ENCODE measurements at places on chromosomes 7 and 10.
A peak's percentile ranks its signal among the peaks of the same experiment; 100 is the strongest.

DNA sequence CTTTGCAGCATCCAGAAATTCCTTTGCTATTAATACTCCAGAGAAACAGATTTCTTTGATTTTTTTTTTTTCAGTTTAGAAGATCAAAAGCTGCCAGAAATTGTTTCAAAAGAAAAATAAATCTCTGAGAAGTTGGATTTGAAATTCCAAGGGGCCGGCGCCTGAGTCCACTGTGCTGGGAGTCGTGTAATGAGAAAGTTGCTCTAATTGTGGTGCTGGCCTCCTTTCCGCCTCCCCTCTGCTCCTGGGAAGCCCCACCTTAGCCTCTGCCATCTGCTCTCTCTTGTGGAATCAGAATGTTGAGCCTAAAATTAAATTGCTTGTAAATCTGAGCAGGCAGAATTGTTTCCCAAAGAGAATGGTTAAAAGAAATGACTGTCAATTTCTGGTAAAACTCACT is 93.3 kb downstream of the EMX2 start:
- no peak for DNase-seq

DNA sequence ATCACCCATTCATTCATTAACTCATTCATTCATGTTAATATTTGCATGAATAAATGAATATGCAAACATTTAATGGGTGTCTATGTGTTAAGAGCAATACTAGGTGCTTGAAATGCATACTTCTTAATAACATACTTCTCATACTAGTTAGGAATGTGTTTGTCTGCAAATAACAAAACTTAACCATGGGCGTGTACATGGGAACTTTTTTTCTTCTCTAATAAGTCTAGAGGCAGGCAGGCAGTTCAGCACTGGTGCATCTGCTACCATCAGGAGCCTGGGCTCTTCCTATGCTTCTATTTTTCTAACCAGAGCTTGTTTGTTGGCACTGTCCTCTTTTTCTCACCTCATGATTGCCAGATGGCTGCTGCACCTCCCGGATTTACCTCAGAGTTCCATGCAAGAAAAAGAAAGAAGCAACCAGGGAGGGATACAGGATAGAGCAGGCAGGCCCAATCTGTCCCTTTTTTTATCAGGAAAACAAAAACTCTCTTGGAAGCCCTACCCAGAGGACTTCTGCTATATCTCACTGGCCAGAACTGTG is 22.7 kb downstream of the CDHR3 start:
- DNase-seq = no peak

GRCh38 chr7:55306331-55306730 is 58.8 kb upstream of the LANCL2 start:
- DNase-seq = no peak

DNA sequence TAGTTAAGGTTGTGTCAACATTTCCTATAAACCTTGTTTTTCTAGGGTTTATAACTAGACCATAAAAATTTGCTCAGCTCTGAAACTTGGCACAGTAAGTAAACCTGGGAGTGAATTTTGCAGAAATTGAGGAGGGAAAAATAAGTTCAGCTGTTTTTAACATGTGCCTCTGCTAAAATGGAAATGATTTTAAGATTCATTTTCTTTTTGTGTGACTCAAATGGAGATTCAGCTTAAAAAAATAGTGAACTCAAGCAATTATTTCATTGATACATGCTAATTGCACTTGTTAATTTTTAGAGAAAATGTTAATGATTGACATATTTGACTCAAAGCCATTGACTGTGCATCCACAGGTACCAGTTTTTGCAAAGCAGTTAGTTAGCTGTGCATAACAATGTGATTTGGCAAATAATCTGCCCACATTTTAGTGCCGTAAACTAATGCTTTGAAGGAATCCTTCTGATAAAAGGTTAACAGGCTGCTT is 68.5 kb upstream of the ZNF438 start:
- no peak for DNase-seq

DNA sequence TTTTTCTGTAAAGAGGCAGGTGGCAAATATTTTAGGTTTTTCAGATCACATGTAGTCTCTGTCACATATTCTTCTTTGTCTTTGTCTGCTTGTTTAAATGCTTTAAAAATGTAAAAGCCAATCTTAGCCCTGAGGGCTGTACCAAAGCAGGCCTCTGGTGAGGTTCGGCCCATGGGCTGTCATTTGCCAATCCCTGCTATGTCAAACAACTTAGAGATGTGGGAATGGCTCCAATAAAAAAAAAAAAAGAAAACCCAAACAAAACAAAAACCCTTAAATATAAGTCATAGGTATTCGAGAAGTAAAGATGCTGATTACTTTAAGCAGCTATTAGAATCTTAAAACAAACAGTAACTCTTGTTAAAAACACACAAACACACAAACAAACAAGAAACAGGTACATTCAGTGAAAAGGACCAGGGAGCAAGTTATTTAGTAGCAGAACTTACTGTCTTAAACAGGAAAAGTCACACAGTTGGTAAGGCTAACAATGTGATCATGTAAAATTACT is 61.4 kb upstream of the NAMPT start:
- no peak for DNase-seq

GRCh38 chr7:68014031-68014736 is 1017.6 kb downstream of the TYW1 start:
- DNase-seq = no peak

DNA sequence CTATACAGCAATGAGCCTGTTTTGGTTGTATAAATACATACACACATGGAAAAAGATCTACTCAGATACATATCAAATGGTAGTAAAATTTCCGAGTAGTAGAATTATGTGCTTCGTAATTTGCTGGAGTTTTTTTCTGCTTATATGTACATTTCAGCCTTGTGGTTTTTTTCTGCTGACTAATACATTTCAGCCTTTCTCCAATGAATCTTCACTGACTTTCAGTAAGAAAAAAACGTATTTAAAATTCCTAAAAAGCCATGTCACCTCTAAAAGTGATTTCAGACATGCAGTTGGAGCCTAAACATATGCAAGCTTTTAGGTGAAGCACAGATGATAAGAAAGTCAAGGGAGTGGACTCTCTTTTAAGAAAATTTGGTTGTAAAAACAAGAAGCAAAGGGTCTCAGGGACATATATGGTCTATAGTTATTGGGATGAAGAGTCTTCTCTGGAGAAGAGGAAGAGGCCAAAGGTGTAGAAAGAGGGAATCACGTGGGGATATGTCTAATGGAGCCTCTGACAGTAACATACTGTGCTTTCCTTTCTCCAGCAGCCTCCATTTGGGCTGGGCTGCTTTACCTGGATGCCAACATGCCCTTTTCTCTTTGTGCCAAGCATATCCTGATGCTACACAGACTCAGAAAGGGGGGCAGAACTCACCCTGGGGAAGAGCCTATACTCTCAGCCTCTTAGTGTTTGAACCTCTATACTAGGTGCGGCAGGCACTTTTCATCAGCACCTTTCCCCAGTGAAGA is 2.4 kb downstream of the AMPH start:
- no peak for DNase-seq

DNA sequence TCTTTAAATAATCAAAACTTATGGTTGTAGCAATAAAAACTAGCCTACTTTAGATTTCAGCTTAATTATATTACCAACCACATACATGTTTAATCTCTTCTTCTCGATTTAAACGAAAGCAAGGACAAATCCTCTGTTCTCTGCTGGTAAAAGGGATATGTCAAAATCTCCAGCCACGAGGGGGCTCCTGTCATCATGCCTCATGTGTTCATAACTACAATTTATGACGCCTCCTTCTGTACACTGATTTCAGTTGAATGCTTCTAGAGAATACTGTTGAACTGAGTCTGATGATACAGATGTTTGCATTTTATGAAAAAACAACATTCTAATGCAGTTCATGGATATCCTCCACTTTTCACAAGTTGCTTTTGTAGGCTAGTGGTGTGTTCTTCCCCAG is 220.0 kb upstream of the DPP6 start:
- no peak for DNase-seq

GRCh38 chr7:81638198-81638597 is 131.6 kb downstream of the HGF start:
- DNase-seq = no peak

- no peak for DNase-seq
Measured at GRCh38 chr10:75304741-75305390, 69.1 kb upstream of the COMTD1 start.

DNA sequence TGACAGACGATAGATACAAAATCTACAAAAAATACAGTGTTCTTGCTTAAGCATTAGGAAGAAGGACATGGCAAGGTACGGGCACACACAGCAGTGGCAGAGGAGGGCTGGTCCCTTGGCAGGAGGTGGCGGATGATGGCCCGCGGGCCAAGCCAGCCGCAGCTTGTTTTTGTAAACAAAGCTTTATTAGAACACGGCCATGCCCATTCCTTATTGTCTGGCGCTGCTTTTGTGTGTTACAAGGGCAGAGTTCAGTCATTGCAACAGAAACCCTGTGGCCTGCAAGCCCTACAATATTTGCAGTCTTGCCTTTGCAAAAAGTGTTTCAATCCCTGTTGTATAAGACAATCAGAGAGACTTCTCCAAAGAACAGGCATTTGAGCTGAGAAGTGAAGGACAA is 30.7 kb downstream of the FGFR2 start:
- no peak for DNase-seq

GRCh38 chr7:97512441-97513207 is 219.3 kb upstream of the TAC1 start:
- DNase-seq = no peak

GRCh38 chr7:7257899-7258692 is 75.8 kb downstream of the C1GALT1 start:
- no peak for DNase-seq

DNA sequence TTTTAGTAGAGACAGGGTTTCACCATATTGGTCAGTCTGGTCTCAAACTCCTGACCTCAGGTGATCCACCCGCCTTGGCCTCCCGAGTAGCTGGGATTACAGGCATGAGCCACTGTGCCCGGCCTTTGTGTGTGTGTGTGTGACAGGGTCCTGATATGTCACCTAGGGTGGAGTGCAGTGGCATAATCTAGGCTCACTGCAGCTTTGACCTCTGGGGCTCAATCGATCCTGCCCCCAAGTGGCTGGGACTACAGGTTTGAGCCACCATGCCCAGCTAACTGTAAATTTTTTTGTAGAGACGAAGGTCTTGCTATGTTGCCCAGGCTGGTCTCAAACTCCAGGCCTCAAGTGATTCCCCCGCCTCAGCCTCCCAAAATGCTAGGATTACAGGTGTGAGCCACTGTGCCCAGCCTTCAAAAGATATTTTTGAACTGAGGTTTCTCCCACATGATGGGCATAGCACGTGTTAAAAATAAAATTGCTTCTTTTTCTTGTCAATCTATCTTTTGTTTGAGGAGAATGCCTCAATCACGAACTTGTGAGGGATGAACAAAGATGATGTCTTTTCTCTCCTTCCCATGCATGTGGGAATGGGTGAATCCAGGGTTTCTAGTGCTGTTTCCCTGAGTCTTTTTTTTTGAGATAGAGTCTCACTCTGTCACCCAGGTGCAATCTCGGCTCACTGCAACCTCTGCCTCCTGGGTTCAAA is 30.8 kb upstream of the PSAP start:
- DNase-seq = no peak

DNA sequence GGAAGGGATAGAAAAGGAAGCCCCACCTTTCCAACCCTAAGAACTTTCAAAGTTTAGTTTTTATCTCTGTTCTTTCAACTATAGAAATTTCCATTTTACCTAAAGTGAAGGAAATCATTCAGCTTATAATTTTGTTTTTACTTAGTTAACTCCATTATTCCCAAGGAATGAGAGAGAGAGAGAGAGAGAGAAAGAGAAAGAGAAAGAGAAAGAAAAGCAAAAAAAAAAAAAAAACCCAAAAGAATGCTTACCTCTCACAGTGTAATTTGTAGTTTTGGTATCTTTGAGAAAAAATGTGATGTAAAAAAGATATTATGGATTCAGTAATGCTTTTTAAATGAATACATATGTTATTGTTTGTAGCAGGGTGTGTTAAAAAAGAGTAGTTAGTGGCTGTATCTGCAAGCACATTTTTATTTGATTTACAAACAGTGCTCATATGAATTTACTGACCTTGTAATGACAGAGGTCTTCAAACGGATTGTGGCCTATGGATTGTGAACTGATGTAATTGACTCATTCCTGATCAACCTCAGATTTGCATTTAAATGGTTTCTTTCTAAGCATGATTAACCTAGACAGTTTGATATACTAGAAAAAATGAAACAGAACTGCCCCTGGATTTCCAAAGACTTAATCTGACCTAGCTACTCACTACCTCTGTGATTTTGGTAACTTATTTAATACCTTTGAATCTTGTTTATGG is 64.9 kb downstream of the LCOR start:
- no peak for DNase-seq

DNA sequence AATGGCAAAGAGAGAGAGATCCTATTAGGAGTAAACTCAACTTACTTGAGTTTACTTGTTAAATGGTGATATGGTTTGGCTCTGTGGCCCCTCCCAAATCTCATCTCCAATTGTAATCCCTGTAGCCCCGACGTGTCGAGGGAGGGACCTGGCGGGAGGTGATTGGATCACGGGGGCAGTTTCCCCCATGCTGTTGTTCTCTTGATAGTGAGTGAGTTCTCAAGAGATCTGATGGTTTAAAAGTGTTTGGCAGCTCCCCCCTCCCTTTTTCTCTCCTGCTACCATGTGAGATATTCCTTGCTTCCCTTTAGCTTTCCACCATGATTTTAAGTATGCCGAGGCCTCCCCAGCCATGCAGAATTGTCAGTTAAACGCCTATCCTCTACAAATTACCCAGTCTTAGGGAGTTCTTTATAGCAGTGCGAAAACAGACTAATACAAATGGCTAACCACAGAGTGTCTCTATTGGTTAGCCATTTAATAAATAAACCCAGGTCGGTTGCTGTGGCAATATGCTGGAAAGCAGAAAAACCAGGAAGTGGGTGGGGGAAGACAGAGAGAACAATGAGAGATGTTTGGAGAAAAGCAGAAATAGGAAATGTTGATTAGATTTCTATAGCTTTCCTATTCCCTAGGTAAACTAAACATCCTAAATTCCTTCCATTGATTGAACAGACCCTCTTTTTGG is 3.0 kb upstream of the STMP1 start:
- DNase-seq = no peak

DNA sequence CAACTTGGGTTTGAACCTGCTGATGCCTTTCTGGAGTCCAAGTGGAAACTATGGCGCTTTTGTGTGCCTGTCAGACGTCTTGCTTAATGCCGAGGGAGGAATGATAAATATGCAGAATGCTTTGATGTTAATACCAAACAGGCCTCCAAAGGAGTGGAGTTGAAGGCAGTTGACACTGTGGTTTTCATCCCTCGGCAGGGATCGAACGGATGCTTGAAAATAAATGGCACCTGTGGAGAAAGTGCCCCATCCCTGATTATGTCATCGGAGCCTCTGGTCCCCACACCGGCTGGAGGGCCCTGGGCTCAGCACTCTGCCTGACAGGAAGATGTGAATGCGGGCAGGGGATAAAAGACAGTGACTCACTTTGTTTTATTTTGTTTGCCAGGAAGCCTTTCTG is 148.7 kb upstream of the GPR26 start:
- peak; percentile 6 for DNase-seq

- no peak for DNase-seq
Measured at GRCh38 chr7:149718730-149719049, 54.7 kb downstream of the ZNF467 start.

DNA sequence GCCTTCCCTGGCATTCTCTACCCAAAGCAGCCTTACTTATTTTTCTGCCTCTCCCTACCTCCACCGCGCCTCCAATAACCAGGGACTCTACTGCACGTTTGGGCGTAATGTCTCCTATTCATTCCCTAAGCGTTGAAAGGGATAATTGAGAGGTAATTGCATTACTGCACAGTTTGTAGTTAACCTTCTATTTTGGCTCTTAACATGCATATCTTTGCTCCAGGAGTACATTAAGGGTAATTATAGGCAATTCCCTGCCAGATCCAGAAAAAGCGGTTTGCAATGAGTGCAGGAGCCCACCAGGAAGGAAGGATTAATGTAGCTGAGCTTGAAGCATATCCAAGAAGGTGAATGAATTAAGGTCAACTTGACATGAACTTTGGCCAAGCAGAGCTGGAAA is 558.4 kb downstream of the TYW1 start:
- no peak for DNase-seq
